ENCODE measurements at places on chromosomes 5 and 9.

- DNase-seq: no peak
These were observed 25.0 kb upstream of the ITGA2 start for GRCh38 chr5:52964138-52964537.

- no peak for DNase-seq
These were observed 49.9 kb upstream of the JAK2 start for GRCh38 chr9:4935001-4935672.

- no peak for DNase-seq
These were observed 9.1 kb downstream of the ANKDD1B start for GRCh38 chr5:75620184-75620959.

- DNase-seq: no peak
These were observed 114.3 kb upstream of the PAPPA start for GRCh38 chr9:116039312-116039711.

- no peak for DNase-seq
These were observed 64.4 kb downstream of the PPARGC1B start for GRCh38 chr5:149794487-149794971.

DNA sequence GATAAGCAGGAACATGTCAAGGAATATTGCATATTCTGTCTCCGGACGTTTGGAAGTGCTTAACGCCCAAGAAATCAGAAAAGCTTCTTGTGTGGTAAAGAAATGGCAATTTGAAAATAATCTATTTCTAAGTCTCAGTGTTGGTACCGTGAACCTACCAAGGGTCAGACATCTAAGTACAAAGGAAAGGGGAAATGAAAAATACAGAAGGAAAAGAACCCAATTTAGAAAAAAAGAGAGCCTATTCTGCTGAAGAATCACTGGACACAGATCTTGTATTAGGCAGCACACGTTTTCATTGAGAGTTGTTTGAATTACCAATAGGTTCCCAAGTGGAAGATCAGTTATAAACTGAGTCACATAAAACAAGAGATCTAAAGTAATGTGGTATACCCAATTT is 46.9 kb upstream of the CEP78 start:
- no peak for DNase-seq

Data from stimulated activated CD8-positive, alpha-beta memory T cell treated with anti-CD3 and anti-CD28 coated beads, Interleukin-15, amount 100 ng/mL, for 4 hours (primary cell).